ENCODE measurements at places on chromosomes 7 and 10.

- DNase-seq: no peak
Observed at GRCh38 chr10:100930368-100930767, 17.6 kb downstream of the SLF2 start.

DNA sequence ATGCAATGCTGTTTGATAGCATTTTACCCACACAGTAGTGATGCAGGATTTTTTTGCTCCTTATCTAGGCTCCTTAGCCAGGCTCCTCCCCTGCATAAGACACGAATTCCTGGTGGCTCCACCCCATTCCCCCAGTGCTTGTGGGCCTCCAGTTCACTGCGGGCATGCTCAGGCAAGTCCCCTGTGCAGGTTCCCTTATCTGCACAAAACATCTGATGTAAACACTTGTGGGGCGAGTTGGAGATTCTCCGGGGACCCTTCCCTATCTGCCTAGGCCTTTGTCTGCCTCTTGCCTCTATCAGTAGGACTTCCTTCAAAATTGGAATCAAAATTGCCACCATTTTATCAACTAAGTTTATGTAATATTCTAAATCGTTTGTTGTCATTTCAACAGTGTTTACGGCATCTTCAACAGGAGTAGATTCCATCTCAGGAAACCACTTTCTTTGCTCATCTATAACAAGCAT lies 5.4 kb upstream of the STK17A start:
- no peak for DNase-seq

DNA sequence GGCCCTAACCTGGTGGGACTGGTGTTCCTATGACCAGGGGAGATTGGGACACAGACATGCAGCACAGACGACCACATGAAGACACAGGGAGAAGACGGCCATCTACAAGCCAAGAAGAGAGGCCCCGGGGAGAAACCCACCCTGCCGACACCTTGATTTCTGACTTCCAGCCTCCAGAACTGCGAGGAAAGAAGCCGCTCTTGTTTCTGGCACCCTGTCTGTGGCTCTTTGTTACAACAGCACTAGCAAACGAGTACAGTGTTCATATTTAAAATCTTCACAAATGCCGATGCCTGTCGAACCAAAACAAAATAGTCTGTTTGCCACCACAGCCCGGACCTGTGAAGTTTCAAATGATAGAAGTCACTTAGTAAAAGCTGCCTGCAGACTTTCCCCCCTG lies 132.3 kb downstream of the ACTR3B start:
- no peak for DNase-seq

DNA sequence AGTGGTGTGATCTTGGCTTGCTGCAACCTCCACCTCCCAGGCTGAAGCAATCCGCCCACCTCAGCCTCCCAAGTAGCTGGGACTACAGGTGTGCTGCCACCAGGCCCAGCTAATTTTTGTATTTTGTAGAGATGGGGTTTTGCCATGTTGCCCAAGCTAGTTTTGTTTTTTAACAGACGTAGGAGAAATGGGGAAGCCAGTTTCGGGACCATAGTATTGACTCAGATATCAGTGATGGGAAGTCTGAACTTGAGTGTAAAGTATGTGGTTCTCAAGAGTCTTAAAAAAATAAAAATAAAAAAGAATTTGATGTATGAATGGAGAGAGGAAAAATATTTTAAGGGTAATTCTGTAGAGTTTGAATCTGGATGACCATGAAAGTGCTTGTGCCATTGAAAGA lies 34.2 kb downstream of the SP4 start:
- DNase-seq: no peak

DNA sequence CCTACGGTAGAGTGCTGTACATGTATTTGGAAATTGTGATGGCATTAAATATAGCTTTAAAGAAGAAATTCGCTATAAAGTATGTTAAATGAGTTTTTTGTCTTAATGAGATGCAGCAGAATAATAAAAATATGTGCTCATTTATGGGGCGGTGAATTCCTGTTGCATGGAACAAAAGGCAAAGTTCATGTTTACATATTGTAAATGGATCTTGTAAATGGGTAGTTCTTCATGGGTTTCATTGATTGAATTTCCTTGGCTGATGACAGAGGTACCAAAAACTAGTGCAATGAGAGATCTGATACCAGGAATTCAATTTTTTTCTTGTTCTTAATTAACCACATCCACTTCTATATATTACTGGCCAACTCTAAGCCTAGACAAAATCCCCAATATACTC lies 284.2 kb downstream of the SUGCT start:
- DNase-seq: no peak

DNA sequence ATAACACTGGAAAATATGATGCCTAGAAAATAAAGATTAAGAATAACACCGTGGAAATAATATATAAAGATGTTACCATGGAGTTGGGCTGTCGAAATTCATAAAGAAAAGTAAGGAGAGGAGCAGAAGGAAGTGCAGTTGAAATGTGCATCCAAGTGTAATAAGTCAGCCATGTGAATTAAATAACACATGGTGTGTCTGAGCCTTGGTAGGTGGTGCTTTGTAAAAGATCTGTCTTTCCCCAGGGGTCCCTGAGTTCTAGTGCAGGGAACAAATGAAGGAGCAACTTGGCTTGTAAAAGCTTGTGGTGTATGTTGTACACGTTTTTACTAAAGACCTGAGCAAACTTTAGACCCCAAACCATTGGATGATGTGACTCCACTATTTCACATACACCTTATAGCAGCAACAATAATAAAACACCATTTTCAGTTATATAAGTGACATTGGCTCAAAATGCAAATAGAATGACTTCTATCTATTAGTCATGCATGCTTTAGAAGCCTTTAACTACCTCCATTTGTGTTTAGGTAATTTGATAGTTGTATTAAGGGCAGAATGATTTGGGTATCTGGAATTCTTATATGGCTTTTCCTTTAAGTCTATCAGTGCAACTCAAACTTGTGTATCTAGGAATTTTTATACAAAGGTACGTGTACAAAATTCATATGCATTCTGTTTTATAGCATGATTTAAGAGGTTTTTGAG lies 11.3 kb downstream of the STARD3NL start:
- DNase-seq: no peak

- DNase-seq: no peak
Observed at GRCh38 chr7:432256-432655, 87.4 kb downstream of the PDGFA start.

DNA sequence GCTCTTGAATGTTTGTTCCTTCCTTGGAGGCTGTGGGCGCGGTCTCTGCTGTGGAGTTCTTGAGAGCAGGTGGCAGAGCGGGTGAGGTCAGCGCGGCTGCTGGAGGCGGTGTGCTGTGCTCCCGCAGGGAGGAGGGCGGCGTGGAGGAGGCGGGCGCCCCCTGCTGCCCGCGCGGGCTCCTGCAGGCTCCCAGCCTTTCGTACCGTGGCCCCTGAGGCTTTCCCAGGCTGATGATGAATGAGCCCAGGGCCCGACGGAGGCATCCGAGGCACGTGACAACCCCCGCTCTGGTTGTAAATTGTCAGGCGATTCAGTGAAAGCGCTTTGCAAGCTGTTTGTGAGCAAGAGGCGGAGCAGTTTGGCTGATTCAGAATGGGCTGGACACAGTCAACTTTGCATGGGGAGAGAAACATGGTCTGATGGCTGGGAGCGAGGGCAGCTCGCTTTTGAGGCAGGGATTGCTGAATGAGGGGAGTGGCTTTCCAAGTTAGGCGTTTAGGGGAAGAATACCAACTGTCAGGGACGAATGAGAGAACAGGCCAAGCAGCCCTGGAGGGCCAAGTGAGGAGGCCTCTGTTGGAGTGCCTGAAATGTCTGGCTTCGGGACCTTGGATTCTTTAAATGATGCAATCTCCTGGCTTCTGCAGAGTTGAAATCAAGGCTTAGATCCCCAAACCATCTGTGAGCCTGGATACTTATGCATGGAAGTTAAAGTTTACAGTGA lies 46.6 kb downstream of the CDHR3 start:
- peak; percentile 65 for DNase-seq

GRCh38 chr7:91929463-91929862 lies 11.2 kb upstream of the AKAP9 start:
- no peak for DNase-seq

DNA sequence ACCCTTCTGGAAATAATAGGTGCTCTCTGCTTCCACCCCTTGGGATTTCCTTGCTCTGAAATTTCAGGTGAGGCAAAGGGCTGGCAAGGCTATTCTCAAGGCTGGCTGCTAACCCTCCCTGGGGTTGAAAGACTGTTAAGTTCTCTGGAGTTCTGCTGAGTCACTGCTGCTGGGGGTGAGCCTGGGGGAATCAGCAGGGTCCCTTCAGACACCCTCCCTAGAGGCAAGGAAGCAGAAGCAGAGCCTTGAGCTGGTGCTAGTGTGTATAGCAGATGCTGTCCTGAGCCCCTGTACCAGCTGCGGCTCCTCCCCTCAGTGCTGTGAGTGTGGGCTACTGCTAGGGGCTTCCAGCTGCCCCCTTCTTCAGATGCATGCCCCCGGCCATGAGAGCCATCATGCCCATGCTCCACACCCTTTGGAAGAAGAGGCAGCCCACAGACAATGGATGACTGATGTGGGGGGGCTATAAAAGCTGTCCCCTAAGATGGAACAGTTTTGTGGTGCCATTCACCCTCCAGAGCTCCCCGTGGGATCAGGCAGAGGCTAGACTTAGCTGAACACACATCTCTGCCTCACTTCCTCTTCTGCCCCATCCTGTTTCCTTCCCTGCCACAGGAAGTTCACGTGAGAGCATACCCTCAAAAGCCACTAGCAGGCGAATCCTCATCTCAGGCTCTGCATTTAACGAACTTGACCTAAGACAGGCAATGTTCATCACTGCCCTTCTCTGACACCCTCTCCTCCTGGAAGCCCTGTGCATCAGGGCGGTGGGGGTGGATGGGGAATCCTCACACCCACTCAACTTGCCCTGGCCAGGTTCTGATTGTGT lies 91.8 kb downstream of the SH3PXD2A start:
- no peak for DNase-seq

DNA sequence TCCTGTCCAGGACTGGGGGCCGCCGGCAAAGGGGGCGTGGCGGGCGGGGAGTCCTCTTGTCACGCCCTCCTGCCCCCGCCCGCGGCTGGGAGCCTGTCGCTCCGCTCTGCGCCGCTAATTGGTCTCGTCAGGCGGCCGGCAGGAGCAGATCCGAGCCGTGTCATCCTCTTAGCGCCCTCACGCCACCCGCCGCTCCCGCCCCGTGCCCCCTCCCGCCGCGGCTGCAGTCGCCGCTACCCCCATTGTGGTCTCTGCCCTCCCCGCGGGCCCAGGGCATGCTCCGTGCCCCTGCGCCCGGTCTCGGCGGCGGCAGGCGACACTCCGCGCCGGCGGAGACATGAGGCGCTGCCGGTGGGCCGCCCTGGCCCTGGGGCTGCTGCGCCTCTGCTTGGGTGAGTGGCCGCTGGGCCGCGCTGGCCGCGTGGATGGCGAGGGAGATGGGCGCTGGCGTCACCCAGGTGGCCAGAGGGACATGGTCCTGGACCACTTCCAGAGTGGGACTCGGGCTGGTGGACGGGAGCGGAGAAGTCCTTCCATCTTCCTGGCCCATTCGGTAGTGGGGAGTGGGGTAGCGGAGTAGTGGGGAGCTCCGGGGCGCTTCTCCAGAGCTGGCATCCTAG lies at the start of gene CDHR1:
Gene CDHR1 (plus strand): TSS at position 114 of the 620 bp plus-strand sequence. CDS start 224 bp downstream, at position 338.
- no peak for DNase-seq

GRCh38 chr7:107100824-107101223 lies 56.3 kb downstream of the PRKAR2B start:
- no peak for DNase-seq

DNA sequence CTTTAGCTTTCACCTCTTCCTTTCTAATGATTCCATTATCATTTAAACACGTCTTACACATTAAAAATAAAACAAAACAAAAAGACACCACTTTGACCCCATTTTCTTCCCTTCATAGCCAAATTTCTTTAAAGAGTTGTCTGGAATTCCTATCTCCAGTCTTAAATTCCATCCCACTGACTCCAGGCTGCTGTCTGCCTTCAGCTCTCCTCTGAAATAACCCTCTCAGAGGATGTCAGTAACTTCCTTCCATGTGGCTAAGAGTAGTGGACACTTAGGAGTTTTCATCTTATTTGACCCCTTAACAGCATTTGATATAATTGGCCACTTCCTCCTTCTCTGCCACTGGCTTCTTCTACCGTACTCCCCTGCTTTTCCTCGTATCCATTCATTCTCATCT lies 69.6 kb upstream of the MKX start:
- no peak for DNase-seq

DNA sequence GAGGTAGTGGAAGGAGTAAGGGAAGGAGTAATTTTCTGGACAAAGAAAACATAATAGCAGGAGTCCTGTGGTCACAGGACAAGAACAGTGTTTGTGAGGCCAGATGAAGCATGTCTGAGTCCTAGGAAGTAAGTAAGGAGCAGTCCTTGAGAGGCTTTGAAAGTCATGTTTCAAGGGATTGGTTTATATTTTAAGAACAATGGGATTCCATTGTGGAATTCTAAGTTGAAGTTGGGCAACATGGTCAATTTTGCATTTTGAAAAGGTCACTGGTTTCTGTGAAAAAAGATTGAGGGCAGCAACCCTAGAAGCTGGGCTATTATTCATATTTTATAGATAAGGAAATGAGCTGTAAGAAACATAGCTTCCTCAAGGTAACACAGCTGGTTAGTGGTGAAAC lies 10.8 kb upstream of the SLC25A28 start:
- no peak for DNase-seq

- DNase-seq: no peak
Observed at GRCh38 chr7:76281006-76281705, 21.3 kb upstream of the HSPB1 start.

- DNase-seq: no peak
Observed at GRCh38 chr7:8785081-8785480, 351.7 kb downstream of the NXPH1 start.

- DNase-seq: no peak
Observed at GRCh38 chr7:94178230-94178629, 174.1 kb upstream of the BET1 start.

- no peak for DNase-seq
Observed at GRCh38 chr10:24526085-24526649, 197.5 kb downstream of the ARHGAP21 start.

DNA sequence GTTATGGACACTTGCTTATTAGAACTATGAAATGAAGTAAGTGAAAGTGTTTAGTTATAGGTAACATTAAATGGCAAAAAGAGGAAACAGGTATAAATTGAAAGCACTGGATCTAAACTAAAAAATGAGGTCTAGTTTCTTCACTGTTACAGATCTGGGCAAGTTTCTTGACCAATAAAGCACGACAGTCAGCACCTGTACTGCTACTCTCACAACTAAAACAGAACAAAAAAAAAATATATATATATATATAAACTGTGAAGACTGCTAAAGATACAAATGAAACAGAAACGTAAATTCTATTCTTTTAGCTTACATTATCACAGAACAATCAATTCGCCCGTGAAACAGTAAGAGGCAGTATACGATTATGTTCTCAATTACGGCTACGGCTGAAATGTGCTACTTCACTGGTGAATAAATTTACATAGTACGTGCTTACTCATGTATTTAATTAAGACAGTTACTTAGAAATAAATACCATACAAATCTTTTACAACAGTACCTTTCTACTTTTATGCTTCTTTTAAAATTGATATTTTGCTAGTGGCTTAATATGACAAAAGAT lies 4.2 kb downstream of the AHR start:
- no peak for DNase-seq

Data from esophagus squamous epithelium (tissue), 5 donors.